ENCODE measurements at places on chromosomes 16 and 17.

- DNase-seq, result no peak
Observed at GRCh38 chr17:7715936-7716886, 1.3 kb upstream of the DNAH2 start.

- DNase-seq, result no peak
Observed at GRCh38 chr17:67818110-67819002, 6.9 kb upstream of the BPTF start.

GRCh38 chr17:15238676-15239422 lies 26.3 kb downstream of the PMP22 start:
- DNase-seq, result no peak

- DNase-seq, result no peak
Observed at GRCh38 chr17:8466873-8467272, 31.2 kb downstream of the NDEL1 start.

GRCh38 chr16:73739049-73739769 lies 557.4 kb upstream of the PSMD7 start:
- DNase-seq, result no peak

DNA sequence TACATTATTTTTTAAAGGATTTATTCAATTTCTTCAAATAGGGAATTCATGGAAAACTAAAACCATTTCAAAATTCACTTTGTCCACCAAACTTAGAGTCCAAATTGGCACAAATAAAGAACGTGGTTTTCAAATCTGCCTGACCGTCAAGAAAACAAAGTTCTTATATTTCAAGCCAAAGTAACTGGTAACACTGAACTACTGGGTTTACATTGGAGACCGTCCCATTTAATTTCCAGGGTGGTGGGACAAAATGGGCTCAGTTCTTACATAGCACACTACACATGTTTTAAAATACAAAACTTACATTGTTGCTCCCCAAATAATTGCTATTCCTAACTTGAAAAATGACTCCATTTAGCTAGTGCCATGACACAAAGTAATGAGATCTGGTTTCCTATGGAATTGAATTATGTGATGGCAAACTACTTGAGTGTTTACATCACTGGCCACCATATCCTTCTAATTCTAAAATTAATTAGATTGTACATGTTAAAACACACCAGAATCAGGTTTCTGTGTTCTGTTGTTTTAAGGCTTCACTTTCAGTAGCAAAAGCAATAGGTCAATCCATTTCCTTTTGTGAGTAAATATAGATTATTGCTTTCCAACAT lies 6.5 kb downstream of the PSME3IP1 start:
- DNase-seq, result no peak

DNA sequence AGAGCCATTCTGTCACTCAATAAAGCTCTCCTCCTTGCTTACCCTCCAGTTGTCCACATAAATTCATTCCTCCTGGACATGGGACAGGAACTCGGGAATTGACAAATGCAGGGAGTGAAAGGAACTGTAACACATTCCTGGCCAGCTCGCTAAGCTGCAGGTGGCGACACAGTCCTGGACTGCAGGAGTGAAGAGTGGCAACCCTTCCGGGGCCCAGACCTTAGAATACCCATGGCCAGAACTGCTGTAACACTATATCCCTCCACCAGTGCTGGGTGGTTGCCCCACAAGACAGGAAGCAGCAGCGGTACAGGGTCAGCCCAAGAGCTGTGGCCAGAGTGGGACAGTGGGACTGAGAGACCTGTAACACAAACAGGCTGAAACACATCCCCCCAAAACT lies 30.3 kb upstream of the KIF2B start:
- DNase-seq, result no peak

GRCh38 chr17:10875984-10876555 lies 38.2 kb upstream of the PIRT start:
- peak; percentile 4 for DNase-seq

DNA sequence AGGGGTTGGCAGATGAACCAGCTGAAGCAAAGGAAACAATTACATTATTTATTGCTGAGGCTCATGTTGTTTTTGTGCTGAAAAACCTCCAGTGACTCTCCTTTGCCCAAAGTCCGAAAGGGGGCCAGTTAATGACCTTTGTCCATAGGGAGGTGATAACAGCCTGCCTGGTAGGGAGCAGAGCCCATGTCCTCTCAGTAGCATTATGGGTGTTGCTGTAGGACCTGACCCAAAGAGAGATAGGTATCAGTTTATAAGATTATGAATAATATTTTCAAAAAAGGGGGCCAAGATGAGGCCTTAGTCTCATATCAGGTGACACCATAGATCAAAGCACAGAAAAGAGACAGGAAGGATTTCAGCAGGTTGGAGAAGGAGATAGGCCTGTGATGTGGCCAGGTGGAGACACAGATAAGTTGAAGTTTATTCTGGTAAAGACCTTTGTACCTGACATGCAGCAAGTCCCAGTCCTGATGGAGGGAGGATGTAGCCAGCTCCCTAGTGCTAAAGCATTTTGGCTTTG lies 55.1 kb downstream of the CENPV start:
- DNase-seq, result no peak
